ENCODE measurements at places on chromosomes 13 and 19. TPM values are rescaled to one million over a fixed set of nuclear protein-coding genes. Genes with fewer than 3 reads are reported as not detected.

Gene STAP2
- 47.9 TPM for total RNA-seq

Gene TDRD3
- 9.6 TPM for total RNA-seq

Gene RFPL4AL1
- not detected for total RNA-seq

Gene C19orf38
- total RNA-seq: 1.6 TPM

Gene CBLC
- total RNA-seq: 15.6 TPM

Gene LHB
- total RNA-seq: not detected

Gene ATXN8OS
- not detected for total RNA-seq

Gene ZNF71
- 1.6 TPM for total RNA-seq

Gene WASF3
- 6.0 TPM for total RNA-seq

Gene GAPDHS
- total RNA-seq: not detected

Gene ZNF225
- 2.1 TPM for total RNA-seq

Gene ZNF417
- 12.6 TPM for total RNA-seq

Gene ZNF534
- total RNA-seq: not detected

Gene INAFM1
- total RNA-seq: 2.6 TPM

Gene KRTDAP
- total RNA-seq: not detected

Gene LILRA6
- total RNA-seq: 0.86 TPM

Gene CADM4
- 4.7 TPM for total RNA-seq

Gene ETV2
- 1.2 TPM for total RNA-seq

Gene SPACA4
- not detected for total RNA-seq

Gene SLC25A41
- total RNA-seq: not detected

Gene SIGLEC12
- not detected for total RNA-seq

Gene ZNF724
- 0.68 TPM for total RNA-seq

Gene SMIM44
- total RNA-seq: not detected

Gene SKA3
- total RNA-seq: 2.4 TPM

Gene ZNF560
- not detected for total RNA-seq

Gene LYPD5
- total RNA-seq: not detected

Gene HSPB6
- total RNA-seq: 5.0 TPM

Gene ABCA7
- 10.2 TPM for total RNA-seq

Gene CD177
- 0.84 TPM for total RNA-seq

Gene MCEMP1
- total RNA-seq: 0.46 TPM

Gene COL4A2
- 36.8 TPM for total RNA-seq

Gene CEACAM8
- 0.68 TPM for total RNA-seq

Gene ERCC2
- 12.3 TPM for total RNA-seq
